ENCODE measurements at places on chromosomes 6 and 20. TPM values are rescaled to one million over a fixed set of nuclear protein-coding genes. Genes with fewer than 3 reads are reported as not detected.

DNA sequence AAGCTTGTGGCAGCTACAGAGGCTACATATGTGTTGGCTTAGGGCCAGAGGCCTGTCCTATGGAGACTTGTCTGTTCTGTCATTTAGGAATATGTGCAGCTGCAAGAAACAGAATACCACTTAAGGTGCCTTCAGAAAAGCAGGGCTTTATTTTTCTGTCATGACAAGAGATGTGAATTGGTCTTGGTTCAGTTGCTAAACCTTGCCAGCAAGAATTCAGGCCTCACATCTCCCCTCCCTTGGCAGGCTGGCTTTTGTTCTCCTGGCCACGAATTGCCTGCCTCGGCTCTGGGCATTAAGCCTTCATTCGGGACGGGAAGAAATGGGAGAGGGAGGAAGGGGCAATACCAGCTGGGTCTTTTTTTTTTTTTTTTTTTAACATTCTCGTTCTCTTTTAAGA, 82.4 kb upstream of the TGM3 start:
- DNase-seq: no peak

- DNase-seq: no peak
Observed at GRCh38 chr6:10412461-10413261, 2.2 kb downstream of the TFAP2A start.

GRCh38 chr20:3380228-3381070, 27.0 kb downstream of the DNAAF9 start:
- DNase-seq: no peak

- DNase-seq: no peak
Observed at GRCh38 chr20:18020931-18021330, 36.8 kb downstream of the OVOL2 start.

DNA sequence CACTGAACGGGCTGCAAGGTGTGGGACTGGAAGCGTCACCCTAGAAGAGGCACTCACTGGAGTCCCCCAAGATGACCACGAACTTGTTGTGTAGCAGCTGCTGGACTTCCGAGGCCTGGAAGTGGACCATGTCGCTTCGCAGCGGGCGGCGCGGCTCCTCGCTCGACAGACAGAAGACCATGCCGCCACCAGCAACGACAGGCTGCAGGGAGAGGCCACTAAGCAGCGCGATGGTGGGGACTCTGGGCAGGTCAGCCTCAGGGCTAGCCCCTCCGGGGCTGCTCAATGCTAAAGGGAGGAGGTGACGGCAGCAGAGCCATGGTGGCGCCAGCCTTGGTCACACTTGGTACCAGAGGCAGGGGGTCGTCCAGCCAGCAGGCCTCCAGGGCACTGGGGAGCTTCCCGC, 720 bp downstream of the PCED1A start:
- DNase-seq: no peak

DNA sequence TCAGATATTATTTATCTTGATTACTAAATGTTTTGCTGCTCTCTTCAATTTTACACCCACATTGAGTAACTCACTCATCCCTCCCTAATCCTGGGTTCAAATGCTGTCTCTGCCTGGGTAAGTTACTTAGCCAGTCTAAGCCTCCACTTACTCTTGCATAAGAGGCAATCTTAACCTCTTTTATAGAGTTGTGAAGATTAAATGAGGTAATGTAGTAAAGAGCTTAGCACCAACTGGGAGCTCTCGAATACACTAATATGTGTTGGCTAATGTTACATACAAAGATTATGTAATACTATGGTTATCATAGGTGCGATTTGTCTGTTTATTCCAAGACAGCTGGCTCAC, 134.4 kb upstream of the STMND1 start:
- DNase-seq: no peak

DNA sequence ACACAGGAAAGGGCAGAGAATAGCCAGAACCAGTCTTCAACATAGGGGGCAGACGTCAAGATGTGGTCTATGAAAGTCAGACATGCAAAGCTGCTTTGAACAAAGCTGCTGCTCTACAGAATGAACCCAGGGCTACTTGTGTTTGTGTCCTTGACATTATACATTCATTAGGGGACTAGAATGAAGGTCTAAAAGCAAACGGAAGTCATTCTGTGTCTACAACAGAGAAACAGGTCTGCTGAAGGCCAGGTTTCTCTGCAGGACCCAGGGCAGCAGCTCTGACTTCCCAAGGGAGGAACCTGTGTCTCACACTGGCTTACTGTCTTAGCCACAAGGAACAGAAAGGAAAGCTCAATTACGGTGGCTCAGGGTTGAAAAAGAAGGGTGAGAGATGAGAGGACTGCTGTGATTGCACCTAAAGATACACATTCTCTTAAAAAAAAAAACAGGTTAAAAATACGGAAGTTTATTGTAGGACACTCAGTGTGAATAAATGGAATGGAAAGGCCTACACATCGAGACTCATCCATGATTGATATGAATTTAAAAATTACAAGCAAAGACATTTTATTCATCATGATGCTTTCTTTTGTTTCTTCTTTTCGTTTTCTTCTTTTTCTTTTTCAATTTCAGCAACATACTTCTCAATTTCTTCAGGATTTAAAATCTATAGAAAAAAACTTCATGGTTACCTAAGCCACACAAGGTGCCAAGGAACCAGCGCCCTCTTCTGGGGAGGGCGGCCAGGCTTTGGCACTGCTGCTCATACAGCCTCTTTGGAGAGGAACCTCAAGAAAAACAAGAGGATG, 6.7 kb downstream of the PSMA7 start:
- peak; percentile 84 for DNase-seq

ATXN1 gene
- polyA plus RNA-seq: 16.4 TPM

DNA sequence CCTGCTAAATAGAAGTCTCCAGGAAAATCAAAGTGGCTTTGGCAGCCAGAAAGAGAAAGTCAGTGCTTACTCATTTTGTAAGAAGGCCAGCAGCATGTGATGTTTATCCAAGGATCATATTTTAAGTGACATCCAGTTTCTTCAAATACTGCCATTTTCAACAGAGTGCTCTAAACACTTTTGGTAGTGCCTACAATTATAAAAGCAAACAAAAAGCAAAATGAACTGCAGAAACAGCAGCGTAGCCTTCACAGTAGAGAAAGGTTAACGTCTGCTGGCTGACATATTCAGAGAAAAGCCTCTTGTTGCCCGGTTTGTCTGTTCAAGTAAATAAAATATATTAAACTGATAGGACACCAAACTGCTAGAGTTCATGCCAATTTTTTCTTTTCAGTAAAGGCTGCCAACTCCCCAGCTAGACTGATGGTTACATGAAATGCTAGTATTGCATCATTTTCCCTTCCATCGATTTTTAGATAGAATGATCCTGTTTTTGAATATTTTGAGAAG, 705.7 kb upstream of the SLC35B3 start:
- DNase-seq: no peak

MANEA gene
- polyA plus RNA-seq: 5.2 TPM

TBC1D20 gene
- 33.3 TPM for polyA plus RNA-seq

DNA sequence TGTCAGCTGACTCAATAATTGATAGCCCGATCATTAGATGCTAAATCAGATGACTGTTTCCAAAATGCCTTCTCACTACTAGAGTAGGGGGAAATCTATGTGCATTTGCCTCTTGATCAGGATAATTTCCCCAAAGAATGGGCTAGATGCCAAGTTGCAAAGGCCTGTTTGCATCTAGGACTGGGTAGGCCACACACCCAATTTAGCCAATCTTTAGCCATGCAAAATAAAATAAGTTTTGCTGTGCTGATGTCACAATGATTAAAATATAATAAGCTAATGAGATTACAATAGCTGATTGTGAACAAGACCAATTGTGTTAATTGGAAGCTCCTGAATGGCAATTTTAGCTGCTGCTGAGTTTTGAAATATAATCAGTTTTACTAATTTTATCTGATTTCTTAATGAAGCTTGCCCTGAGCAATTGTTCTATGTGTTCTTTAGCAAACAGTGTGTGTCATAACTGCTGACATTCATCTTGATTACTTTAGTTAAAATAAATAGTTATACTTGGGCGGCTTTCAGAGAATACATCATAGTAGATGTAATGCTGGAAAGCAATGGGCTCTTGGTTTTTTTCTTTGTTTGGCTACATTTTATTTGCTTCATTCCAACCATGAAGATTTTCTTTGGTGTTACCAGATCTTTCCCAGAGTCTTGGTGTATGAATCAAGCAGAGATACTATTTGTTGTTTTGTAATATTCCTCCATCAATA, 973.2 kb upstream of the SLC35B3 start:
- DNase-seq: no peak

GRCh38 chr6:105890521-105891244, 195.5 kb upstream of the PRDM1 start:
- DNase-seq: no peak

RIMS1 gene
- polyA plus RNA-seq: 0.05 TPM

GRCh38 chr6:17497535-17498095, 102.5 kb upstream of the FAM8A1 start:
- peak; percentile 88 for DNase-seq

EYA2 gene
- polyA plus RNA-seq: not detected

DNA sequence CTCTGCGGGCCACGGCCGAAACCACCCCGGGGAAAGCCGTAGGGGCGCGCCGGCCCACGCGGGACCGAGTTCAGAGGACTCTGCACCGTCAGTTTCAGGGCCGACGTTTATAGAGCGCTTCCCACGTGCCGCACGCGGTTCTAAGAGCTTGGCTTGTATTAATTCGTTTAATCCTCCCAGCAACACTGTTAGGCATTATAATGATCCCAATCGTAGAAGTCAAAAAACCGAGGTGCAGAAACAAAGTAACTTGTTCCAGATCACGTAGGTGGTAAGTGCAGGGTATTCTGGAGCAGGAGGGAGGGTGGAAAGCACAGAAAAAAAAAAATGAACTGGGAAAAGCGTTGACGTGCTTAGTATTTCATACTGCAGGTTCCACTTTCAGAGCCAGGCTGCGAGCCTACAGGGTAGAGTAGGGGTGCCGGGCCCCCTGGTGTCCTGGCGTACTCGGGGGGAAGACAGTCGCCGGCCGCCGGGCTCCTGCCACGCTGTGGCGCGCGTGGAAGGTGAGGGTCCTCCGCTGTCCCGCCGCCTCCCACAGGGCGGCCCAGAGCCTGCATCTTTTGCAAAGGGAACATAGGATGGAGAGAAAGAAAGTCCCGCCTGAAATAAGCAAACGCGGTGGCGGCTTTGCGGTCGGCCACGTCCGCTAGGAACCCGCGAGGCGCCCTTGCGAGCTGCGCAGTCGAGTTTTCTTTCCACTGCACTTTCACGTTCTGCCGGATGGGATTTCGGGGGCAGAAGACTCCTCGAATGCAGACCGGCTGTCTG, 10.2 kb upstream of the FOXF2 start:
- no peak for DNase-seq

- no peak for DNase-seq
Observed at GRCh38 chr6:40520678-40521077, 66.5 kb downstream of the LRFN2 start.

DNA sequence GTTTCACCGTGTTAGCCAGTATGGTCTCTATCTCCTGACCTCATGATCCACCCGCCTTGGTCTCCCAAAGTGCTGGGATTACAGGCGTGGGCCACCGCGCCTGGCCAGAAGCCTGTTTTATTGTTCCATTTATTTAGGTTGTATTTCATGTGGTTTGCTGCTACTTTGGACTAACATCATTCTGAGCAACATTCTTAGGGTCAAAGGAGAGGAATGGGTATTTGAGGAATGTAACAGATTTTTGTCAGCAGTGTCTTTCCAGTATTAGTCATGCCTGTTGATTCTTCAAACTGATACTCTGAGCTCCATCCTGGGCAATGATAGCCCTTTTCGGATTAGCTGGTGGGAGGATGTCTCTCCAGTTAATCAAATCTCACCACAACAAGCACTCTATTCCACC, 213.0 kb upstream of the CITED2 start:
- peak; percentile 52 for DNase-seq

RAD21L1 gene
- polyA plus RNA-seq: not detected

DNA sequence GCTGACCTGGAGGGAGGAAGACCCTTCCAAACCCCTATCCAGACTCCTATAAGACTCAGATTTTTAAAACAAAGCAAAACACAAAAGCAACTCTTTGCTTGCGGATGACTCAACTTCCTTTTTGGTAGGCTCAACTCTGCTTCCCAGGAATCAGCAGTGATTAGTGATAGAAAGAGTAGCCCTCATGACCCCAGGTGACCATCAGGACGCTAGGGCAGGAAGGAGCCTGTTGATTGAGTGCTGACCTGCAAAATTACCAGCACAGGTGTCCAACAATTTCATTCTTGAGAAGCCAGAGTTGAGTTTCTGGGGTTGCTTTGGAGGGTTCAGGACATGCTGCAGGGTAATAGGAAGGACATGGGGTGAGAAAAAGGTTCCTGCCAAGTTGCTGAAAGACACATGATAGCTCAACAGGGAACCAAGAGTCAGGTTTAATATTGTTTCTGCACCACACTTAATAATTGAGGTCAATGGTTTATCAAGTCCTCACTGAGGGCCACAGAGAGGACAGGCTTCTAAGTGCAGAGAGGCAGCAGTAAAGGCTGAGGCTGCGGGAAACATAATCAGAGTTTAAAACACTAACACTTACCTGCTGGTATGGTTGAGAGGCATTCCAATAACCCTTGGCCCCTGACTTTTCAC, 67.4 kb upstream of the BMP2 start:
- DNase-seq: peak; percentile 91

DNA sequence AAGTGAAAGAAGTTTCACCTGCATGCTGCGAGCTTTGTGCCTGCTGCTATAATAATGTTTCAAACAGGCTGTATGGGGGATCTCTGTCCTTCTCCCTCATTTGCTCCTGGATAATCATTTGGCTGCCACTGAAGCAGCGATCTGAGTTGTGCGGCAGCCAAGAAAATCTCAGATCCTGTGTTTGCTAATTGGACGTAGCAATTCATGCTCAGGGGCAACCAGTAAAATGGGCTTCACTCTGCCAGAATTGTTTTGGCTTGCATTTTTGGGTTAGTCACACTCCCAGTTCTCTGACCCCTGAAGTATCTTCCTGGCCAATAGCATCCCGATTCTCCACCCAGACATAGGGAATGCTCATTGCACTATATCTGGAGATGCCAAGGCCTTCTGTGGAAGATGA, 13.7 kb upstream of the STXBP5 start:
- DNase-seq: no peak

BEND3 gene
- polyA plus RNA-seq: 1.4 TPM

GRCh38 chr6:98847779-98848538, 13.6 kb downstream of the POU3F2 start:
- no peak for DNase-seq

GRCh38 chr6:109455437-109456110, at the start of gene MICAL1:
MICAL1 (minus strand) TSS chr6:109455772; CDS start chr6:109454196, 1,576 bp downstream.
- peak; percentile 22 for DNase-seq

HAO1 gene
- not detected for polyA plus RNA-seq

DNA sequence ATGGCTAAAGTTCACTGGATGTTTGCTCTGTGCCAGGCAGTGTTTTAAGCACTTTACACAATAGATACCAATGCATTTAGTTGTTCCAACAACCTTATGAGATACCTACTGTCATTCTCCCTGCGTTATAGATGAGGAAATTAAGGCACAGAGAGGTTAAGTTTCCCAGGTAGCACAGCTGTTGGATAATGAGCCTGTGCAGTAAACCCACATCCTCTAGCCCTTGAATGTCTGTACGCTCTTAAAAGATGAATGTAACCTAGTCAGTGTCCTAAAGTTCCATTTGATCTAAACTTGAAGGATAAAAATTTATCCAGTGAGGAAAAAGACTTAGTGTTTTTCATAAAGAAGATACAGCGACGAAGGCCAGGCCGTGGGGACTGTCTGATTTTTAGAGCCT, 28.0 kb downstream of the HFE start:
- DNase-seq: no peak

- DNase-seq: no peak
Observed at GRCh38 chr6:101434601-101435000, 41.1 kb downstream of the GRIK2 start.

- no peak for DNase-seq
Observed at GRCh38 chr6:105894556-105894955, 191.6 kb upstream of the PRDM1 start.

Data from endothelial cell of umbilical vein (primary cell).